ENCODE measurements at places on chromosomes 6 and 20. TPM values are rescaled to one million over a fixed set of nuclear protein-coding genes. Genes with fewer than 3 reads are reported as not detected.

DEFB132 gene
- not detected for total RNA-seq

CPNE5 gene
- not detected for total RNA-seq

IL17A gene
- total RNA-seq: not detected

MUC22 gene
- not detected for total RNA-seq

VSTM2L gene
- 0.69 TPM for total RNA-seq

RAD21L1 gene
- 0.17 TPM for total RNA-seq

- DNase-seq: no peak
These were observed 215.8 kb upstream of the CDYL start for GRCh38 chr6:4560221-4561077.

DNA sequence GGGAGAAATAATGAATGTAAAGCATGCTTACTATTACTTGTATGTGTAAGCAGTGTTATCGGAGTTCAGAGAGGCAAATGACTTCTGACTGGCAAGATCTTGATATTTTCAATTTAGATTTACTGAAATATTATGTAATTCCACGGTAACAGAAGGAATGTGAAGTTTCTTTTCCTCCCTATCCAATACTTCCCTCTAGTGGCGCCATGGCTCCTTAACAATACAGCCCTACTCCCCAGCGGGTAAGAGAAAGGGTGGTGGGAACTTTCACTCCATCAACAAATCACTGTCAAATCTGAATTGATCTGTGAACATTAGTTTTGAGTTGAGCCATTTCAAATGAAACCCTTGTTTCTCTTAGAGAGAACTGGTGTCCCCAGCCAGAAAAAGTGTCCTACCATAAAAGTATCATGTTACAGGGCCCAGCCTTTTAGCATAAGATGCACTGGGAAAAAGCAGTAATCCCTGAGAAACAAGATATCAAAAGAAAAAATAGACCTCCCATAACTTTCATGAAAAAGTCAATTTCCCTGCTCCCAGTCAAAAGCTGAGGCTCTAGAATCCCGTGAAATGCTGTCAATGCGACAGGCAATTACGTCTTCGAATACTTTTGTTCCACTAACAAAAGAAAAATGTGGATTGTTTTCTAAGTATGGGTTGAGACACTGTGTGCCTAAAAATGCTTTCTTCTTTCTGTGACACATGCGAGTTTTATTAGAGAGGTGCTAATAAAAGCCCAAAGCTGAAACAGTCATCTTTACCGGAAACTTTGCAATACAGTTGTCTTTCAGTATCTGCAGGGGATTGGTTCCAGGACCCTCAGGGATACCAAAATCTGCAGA lies 12.9 kb downstream of the COX7A2 start:
- DNase-seq: peak; percentile 44

DNA sequence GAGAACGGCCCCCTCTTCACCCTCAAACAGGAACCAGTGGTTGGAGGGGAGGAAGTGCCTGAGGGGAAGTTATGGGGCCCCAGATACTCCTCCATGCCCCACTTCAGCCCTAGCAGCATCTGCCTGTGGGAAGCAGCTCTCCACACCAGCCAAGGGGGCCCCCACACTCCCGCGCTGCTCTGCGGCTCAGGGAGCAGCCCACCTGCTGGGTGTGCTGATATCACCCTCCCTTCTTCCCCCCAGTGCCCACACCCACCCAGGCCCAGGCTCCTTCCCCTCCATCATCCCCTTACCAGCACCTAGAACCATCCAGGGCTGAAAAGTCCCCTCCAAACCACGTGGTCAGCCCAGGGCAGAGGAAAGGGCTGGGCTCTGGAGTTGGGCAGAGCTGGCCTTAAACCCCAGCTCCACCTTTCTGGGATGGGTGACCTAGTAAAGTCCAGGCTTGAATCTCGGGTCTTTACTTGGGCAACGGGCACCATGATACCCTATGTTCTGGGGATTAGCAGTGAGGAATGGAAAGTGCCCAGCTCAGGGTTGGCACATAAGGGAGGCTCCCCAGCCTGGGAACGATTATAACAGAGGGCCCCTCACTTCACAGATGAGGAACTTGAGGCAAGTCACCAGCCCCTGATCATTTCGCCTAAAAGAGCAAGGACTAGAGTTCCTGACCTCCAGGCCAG lies 663 bp downstream of the LST1 start:
- no peak for DNase-seq

- DNase-seq: no peak
These were observed 103.0 kb upstream of the SYNDIG1 start for GRCh38 chr20:24366336-24367004.

DNA sequence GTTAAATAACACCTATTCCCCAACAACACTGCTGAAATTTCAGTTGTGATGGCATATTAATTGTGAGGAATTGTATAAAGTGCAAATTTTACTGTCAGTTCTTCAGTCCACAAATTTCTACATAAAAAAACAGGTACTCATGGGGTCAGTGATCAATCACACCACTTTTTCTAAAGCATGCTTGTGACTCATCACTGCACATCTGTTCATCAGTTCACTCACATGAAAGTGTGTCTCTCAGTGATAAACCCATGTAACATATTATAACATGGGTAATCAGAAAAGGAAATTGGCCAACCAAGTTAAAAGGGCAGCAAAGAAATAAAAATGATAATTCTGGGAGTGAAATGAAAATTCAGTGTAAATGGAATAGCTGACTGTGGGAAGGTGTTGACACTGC lies 234.7 kb upstream of the FKBP1C start:
- no peak for DNase-seq

GRCh38 chr6:51467231-51467952 lies 620.0 kb downstream of the PKHD1 start:
- no peak for DNase-seq

GRCh38 chr6:166408936-166409755 lies 26.4 kb upstream of the MPC1 start:
- no peak for DNase-seq
